Activated CD4-positive, alpha-beta T cell treated with anti-CD3 and anti-CD28 coated beads, Interleukin-2, amount 50 U/mL, for 4 hours (primary cell): ENCODE measurements at places on chromosomes 1 and 21.
A peak's percentile ranks its signal among the peaks of the same experiment; 100 is the strongest.

DNA sequence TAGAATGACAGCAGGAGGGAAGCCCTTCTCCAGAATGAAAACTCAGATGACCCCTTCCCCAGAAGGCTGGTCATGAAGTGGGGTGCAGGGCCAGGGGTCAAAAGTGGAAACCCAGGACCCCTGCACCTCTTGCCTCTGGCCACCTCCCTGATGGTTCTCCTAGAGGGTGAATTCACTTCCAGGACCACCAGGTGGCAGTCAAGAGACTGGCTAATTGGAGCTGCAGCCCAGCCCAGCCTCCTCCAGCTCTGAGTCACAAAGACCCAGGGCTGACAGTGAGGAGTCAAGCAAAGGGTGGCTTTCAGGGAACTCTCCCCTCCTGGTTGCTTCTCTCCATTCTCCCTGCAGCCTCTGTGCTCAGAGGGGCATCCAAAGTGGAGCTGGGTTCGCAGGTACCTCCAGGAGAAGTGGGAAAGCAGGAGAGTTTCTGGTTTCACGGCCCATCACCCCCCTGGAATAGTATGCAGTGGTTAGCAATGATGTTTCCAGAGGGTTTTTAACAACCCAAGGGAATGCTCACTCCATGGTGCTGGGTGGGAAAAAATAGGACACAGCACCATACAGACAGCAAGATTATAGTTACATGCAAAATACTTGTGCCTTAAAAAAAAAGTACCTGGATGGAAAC, 6.1 kb upstream of the EPHB2 start:
- DNase-seq: peak; percentile 71

DNA sequence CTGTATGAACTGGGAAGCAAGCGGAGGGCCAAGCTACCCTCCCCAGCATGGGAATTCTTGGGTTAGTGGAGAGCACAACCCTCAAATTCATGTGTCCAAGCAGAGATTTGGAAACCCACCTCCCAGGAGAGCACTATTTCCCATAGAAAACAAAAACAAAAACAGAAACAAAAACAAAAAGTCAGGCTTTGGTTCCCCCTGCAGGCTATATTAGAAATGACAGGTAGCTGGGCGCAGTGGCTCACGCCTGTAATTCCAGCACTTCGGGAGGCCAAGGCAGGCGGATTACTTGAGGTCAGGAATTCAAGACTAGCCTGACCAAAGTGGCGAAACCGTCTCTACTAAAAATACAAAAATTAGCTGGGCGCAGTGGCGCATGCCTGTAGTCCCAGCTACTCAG, 10.8 kb downstream of the MINDY1 start:
- peak; percentile 21 for DNase-seq

DNA sequence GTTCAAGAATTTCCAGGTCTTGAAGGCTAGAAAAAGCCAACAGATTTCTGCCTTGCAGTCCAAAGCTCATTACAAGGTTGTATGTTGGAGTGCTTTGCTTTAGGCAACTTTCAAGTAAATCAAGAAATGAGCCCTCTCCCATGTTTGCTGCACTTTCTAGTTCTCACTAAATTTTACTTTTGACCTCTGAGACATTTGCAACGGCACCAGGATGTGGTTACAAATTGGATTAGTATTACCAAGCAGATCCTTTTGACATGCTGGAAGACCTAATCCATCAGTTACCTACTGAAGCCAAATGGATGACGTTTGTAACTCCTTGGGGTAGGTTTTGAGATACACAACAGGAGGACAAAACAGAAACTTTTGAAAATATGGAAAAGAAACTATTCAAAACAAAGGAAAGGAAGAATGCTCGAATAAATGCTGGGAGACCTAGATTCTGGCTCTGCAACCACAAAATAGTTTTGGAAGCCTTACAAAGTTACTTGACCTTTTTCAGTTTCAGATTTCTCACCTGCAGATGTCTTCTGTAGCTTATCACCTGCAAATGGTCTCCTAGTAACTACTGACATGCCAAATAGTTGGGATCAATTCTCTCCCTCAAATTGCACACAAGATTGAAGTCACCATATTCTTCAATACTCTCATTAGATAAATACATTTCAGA, 251.7 kb upstream of the ADGRL2 start:
- DNase-seq: no peak

DNA sequence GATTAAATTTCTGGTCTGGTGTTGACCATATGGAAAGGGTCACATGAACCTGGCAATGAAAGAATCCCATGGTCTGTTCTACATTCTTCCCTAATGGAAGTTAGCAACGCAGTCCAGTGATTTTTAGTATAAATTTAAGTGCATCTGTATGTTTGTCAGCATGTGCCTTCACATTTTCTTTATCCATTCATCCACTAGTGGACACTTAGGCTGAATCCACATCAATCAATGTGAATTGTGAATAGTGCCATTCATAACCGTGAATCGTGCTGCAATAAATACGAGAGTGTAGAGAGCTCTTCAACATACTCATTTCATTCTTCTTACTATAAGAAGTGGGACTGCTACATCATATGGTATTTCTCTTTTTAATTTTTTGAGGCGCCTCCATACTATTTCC, 12.7 kb upstream of the IFI16 start:
- no peak for DNase-seq

DNA sequence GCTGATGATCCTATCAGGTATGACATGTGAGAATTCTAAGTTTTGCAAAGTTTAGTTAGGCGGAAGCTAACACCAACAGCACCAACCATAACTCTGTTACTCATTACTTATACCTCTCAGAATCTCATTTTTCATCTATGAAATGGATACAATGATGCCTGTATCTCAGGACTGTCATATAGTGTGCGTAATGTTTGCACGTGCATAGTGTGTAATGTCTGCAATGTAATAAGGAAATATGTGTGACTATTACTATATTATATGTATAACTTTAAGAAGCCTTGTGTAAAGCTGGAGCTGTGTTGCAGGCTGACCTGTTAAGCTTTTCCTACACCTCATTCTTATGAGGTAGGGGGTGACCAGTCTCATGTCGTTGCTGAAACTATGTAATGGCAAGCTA, 13.0 kb downstream of the ADCY10 start:
- DNase-seq: no peak

DNA sequence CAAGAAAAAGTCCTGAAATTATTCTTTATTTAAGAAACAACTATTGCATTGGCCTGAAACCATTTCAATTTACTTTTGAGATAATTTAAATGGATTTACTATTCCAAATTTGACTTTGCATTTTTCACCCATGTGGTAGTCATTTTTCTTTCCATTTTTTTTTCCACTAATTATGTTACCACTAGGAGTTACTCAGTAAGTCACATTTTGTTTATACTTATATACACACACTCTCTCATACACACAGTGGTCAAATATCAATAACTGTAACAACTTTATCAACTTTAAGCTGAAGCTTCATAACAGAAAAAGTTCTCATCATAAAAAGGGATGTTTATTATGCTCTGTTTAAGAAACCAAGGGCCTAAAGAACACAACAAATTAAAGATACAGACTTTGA, 222.8 kb downstream of the SIPA1L2 start:
- DNase-seq: no peak

GRCh38 chr1:231410036-231410612, 12.0 kb downstream of the EGLN1 start:
- no peak for DNase-seq

GRCh38 chr1:109444346-109444745, 18.1 kb upstream of the PSMA5 start:
- no peak for DNase-seq

GRCh38 chr1:39141925-39142324, 62.6 kb upstream of the MACF1 start:
- DNase-seq: no peak

GRCh38 chr1:69985376-69985775, 220.0 kb downstream of the LRRC40 start:
- DNase-seq: no peak
